ENCODE measurements at places on chromosomes 3 and 15.

DNA sequence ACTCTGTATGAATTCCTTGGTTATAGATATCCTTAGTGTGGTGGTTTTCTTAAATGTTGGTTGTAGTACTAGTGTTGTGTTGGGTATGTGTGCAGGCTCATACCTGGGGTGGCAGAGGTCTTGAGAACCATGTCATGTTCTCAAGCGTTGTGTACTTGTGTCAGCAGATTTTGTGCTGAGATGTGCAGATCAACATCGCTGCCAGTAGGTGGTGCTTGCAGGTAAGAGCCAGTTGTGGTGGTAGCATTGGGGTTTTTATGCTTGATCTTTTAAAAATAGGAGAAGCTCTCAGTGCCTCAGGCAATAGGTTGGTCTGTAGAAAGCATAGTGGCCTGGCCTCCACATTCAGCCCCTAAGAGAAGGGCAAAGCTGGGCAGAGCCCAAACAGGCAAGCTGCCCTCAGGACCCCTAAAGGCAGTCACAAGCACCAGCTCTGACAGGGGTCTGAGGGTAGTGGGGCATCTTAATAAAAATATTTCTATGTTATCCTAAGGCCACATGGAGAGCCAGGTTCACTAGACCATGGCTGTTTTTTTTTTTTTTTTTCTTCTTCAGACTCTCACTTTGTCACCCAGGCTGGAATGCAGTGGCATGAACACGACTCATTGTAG lies 164.0 kb downstream of the IL20RB start:
- DNase-seq, result peak; percentile 64

GRCh38 chr3:18649666-18650363 lies 224.7 kb upstream of the SATB1 start:
- DNase-seq, result no peak

DNA sequence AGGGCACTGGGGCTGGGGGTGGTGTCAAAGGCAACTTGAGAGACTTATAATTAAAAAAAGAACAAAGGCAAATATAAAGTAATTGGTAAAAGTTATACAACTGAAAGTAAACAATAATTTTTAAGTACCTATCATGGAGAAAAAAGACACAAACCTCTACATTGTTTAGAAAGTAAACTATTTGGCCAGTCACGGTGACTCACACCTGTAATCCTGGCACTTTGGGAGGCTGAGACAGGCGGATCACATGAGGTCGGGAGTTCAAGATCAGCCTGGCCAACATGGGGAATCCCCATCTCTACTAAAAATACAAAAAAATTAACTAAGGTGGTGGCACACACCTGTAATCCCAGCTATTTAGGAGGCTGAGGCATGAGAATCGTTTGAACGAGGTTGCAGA lies 25.8 kb downstream of the RPSA start:
- no peak for DNase-seq

DNA sequence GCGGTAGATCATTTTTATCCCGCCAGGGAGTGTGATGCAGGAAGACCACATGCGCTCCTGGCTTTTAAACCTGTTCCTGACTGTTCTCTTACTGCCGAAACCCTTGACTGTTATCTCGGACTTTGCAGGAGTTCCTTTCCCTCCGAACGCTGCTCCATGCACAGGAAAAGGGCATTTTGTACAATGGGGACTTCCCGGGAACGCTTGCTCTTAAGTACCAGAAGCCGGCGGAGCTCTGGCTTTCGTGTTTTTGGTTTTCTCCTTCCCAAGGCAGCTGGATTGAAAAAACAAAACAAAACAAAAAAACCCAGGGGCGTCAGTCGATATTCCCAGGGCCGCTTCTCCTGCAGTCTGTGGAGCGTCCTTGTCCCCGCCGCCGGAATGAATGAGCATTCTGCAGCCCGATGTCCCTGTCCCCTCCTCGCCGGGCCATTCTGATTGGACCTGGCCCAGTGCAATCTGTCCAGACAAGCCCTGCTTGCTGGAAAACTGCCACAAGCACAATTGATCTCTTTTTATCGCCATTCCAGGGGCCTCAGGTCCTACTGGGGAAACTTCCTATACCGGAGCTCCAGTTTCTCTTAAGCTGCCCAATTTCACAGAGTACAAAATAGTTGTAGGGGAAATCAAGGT lies 44.8 kb downstream of the SLC6A1 start:
- no peak for DNase-seq

DNA sequence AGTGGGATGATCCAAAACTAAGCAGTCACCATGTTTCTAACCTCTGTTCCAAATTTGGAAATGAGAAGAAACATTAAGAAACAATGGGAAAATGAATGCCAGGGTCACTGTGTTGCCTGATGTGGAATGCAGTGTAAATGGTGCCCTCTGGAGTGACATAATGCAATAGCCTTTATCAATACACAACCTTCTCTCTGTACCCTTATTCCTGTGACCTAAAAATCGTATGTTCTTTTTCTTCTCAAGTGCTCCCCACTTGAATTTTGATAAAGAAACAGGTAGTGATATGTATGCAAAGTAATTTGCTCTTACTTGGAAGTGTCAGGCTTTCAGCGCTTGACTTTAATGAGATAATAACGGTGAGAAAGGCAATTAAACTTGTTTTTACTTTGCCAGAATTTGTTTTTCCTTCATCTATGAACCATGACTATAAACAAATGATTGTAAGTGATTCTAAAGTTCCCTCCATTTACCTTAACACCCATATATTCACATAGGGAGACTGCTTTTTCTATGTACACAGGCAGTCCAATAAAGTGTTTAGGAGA lies 145.8 kb upstream of the THRB start:
- DNase-seq, result peak; percentile 20

DNA sequence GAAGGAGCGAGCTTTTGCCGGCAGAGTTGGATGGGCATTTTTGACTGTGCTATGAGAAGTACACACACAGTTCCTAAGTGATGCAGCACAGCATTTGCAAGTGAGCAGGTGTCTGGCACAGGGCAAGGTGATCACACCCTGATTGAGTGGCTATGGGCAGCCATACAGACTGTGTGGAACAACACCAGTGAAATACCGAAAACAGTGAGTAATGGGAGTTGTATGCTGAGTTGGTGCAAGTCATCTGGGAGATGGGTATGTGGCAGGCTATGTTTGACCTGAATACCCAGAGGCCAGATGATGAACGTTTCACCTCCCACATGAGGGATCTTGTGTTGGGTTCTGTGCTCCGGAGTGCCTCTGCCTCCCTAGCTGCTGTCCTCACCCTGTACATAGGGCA lies 53.5 kb upstream of the TIPARP start:
- no peak for DNase-seq

DNA sequence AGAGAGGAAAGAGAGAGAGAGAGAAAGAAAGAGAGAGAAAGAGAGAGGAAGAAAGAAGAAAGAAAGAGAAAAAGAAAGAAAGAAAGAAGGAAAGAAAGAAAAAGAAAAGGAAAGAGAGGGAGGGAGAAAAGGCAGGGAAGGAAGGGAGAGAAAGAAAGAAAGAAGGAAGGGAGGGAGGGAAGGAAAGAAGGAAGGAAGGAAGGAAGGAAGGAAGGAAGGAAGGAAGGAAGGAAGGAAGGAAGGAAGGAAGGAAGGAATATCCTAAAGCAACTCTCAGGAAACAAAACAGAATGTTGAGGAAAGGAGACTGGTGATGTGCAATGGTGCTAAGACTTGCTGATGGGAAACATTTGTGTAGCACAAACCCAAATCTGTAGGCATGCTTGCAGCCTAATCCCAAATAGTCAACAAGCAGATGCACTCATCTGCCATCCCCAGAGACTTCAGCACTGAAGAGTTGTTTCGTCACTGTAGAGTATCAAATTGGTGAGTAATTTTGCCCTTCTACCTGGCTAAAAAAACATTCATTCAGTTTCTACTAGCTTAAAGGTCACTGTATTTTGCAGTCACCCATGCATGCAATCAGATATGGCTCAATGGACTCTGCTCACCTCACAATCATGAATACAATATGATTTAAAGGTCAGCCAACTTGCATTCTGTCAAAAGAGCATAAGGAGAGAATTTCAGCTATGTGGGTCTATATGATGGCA lies 480.3 kb downstream of the FGF12 start:
- DNase-seq, result no peak

GRCh38 chr3:5488771-5489170 lies 301.3 kb downstream of the EDEM1 start:
- no peak for DNase-seq

- DNase-seq, result no peak
Measured at GRCh38 chr3:168212664-168213285, 117.1 kb upstream of the GOLIM4 start.

GRCh38 chr15:74869726-74870407 lies 3.3 kb downstream of the SCAMP2 start:
- no peak for DNase-seq

DNA sequence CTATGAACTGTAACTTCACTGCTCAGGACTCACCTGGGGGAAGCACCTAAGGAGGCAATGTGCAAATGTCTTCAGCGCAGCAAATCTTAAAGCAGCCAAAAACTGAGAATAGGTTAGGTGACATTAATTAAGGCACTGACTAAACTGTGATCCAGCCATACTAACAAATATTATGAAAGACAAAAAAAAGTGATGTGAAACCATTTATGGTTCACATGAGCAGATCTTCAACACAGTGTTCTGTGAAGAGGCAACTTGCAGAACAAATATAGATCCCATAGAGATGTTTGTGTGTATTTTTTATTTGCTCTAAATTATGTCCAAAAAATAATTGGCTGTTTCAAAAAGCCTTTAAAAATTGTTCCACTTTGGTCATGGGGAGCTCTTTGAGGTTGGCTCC lies 24.1 kb upstream of the MITF start:
- DNase-seq, result no peak

- no peak for DNase-seq
Measured at GRCh38 chr15:42608110-42608531, 32.7 kb downstream of the STARD9 start.

DNA sequence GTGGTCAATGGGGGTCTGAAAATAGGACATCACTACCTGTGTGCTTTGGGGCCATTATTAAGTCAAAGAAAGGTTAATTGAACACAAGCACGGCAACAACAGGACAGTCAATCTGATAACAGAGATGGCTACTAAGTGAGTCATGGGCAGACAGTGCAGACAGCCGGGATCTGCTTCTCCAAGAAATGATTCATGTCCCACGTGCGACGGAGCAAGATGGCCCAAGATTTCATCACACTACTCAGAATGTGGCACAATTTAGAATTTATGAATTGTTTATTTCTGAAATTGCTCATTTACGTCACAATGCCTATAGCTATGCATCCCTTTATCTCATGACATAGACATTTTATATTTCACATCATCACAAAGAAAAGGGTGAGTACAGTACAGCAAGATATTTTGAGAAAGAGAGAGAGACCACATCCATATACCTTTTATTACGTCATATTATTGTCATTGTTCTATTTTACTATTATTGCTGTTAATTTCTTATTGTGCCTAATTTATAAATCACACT lies 770.6 kb upstream of the NR2F2 start:
- no peak for DNase-seq

GRCh38 chr15:38486936-38487335 lies 33.0 kb downstream of the FAM98B start:
- no peak for DNase-seq

DNA sequence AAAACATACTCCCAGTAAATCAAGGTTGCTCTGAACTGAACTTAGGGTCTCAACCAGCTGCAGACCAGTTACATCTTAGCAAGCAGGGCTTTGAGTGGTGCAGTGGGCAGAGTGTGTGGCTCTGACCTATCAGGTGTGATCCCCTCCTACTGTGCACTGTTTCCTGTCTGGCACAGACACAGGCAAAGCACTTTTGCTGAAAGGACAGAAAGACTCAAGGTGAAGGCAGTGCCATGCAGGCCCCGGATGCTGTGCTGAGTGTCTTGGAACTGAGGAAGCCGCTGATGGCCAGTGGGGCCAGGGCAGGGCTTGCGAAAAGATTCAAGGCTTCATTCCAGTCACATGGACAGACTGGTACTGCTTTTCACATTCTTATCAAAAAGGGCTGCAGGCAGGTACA lies 85.2 kb downstream of the CACNA1D start:
- no peak for DNase-seq

- DNase-seq, result no peak
Measured at GRCh38 chr3:132034097-132034485, 723 bp downstream of the CPNE4 start.

DNA sequence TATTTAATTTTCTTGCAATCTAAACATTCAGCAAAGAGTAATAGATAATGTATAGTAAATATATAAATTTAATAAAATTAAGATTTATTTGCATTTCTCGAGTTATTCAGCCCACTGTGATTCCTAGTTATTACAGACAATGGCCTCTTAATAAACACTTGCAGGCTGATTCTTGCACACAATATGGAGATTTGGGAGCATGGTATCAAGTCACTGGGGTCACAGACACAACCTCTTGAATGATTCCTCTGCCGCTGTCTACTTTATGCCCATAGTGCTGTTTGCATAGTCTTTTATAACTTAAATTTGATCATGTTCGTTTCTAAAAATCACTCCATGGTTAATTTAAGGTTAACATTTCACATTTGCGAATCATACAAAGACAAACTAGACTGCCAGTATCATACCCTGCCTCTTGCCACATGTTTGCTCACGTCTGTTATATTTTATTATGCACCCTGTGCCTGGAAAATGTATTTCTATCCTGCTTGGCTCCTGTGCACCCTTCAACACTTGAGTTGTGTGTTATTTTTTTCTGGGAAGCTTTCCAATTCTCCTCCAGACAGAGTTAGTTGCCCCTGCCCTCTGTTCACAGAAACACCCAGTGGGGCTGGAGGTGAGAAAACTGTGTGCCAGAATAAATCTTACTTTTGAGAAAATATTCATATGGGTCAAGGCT lies 206.3 kb upstream of the ROBO1 start:
- DNase-seq, result no peak

GRCh38 chr3:58754074-58754473 lies 87.5 kb upstream of the FAM3D start:
- DNase-seq, result no peak

- DNase-seq, result peak; percentile 75
Measured at GRCh38 chr3:113531826-113532697, at the start of gene SIDT1. Gene SIDT1 (plus strand): TSS chr3:113532555. CDS start chr3:113533022, 467 bp downstream.

GRCh38 chr3:71087143-71088018 lies 496.1 kb downstream of the FOXP1 start:
- DNase-seq, result no peak

GRCh38 chr3:195820186-195820585 lies 8.5 kb upstream of the MUC4 start:
- no peak for DNase-seq

- DNase-seq, result no peak
Measured at GRCh38 chr3:45165497-45166283, 19.5 kb upstream of the CDCP1 start.

GRCh38 chr3:21718161-21718765 lies 32.7 kb downstream of the ZNF385D start:
- DNase-seq, result no peak
